ENCODE measurements at places on chromosomes 4 and X. TPM values are rescaled to one million over a fixed set of nuclear protein-coding genes. Genes with fewer than 3 reads are reported as not detected.

Gene ANK2
- total RNA-seq = 1.9 TPM

Gene PRPS2
- 64.6 TPM for total RNA-seq

Gene STK32B
- total RNA-seq = not detected

Gene SPATA18
- 0.10 TPM for total RNA-seq

Gene ABCG2
- total RNA-seq = 1.2 TPM

DNA sequence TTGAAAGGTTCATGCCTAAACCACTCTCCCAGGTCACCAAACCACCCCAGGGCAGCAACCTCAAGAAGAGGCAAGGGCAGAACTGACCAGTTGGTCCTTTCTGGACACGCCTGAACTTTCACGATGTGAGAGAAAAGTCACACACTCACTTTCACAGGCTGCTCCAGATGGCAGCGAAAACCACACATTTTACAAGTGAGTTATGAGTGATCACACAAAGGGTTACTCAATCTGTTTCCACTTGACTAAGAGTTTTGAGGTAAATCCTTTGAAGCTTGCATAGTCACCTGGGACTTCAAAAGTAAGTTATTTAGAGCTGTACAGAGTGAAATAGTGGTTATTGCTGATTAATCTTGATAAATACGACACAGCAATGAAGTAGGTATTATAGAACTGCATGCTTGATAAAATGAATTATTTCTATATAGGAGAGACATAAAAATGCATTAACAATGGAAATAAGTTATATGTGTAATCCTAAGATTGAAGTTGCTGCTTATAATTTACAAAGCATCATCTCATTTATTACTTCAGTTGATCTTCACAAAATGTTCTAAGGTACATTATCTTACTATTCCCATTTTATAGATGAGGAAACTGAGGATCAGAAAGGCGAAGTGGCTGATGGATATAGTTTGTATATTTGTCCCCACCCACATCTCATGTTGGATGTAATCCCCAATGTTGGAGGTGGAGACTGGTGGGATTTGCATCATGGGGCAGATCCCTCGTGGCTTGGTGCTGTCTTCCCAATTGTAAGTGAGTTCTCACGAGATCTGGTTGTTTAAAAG lies 103.0 kb upstream of the KLF3 start:
- H3K4me1 ChIP-seq = peaks cover 4% of the 10 kb centered on the region
- DNase-seq = no peak
- no peak overlapping the region for H3K4me3 ChIP-seq

- H3K36me3 ChIP-seq = peaks cover 9% of the 10 kb centered on the region
- DNase-seq = no peak
- no peak overlapping the region for H3K4me3 ChIP-seq
- no peak overlapping the region for H3K27ac ChIP-seq
These were observed 21.7 kb downstream of the DDIT4L start for GRCh38 chr4:100168521-100168920.

DNA sequence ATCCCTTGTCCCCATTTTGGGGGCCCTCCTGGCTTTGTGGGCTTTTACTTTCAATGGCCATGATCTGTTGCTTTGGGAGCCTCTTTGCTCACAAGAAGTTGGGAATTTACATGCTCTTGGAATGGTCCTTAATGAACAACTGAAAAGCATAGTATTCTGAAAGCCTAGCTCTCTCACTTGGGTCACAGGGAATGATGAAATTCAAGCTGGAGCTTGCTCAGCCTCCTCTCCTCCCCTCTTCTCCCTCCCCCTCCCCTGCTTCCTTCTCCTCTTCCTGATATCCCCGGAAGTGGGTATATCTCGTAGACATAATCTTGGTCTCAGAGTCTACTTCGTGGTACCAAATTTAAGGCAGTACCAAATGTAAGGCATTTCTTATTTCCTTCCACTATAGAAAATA lies 400.6 kb upstream of the NR3C2 start:
- DNase-seq = no peak
- no peaks in the 10 kb centered on the region for H3K36me3 ChIP-seq

DNA sequence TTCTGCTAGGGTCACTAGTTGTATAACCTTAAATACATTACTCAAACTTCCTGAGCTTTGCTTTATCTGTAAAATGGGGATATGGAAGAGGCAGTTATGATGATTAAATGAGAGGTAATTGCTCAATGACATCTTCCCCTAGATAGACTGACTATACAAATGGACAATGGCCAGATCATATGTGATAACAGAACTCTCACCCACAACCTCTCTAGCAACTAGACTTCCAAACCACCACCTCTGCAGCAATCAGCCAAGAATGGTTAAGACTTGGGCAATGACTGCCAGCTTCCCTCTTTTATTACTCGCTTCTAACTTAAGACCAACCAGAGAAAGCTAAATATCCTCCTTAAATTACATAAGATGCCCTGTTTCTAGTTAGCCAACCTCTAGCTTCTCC lies 2.9 kb upstream of the SEPSECS start:
- H3K4me3 ChIP-seq = no peak overlapping the region
- H3K27me3 ChIP-seq = no peaks in the 10 kb centered on the region
- peaks cover 48% of the 10 kb centered on the region for H3K36me3 ChIP-seq
- no peak overlapping the region for H3K27ac ChIP-seq
- H3K4me1 ChIP-seq = peaks cover 42% of the 10 kb centered on the region

DNA sequence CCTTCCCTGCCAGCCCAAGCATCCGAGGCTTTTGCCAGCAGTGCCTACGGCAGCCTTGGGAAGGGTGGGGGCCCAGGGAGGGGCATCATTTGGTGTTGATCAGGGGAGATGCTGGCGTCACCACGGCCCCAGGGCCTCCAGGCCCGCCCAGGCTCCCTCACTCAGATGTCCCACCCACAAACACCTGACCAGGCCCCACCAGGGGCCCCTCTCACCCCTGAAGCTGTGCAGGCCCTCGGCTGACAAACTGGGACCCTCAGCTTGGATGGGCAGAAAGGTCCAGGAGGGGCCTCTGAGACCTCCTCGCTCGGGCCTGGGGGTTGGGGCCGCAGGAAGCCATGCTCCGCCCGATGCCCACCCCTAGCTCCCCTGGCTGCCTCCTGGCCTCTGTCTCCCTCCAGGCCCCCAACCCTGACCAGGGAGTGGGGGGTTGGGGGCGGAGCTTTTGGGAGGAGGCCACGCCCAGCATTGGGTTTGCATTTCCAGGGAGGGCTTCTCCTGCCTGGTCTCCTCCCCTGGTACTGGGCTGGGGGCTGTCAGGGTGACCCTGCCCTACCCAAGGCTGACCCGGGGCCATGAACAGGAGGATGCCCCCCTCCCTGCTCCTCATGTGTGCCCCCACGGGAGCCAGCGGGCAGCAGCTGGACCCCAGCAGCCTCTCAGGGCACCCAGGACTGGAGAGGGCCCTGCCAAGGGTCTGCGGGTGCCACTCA lies 33.4 kb upstream of the SPON2 start:
- H3K4me3 ChIP-seq = no peak overlapping the region
- H3K27me3 ChIP-seq = no peaks in the 10 kb centered on the region
- H3K36me3 ChIP-seq = peaks cover 5% of the 10 kb centered on the region
- H3K4me1 ChIP-seq = peaks cover 39% of the 10 kb centered on the region
- no peak overlapping the region for H3K27ac ChIP-seq
- no peak for DNase-seq

DNA sequence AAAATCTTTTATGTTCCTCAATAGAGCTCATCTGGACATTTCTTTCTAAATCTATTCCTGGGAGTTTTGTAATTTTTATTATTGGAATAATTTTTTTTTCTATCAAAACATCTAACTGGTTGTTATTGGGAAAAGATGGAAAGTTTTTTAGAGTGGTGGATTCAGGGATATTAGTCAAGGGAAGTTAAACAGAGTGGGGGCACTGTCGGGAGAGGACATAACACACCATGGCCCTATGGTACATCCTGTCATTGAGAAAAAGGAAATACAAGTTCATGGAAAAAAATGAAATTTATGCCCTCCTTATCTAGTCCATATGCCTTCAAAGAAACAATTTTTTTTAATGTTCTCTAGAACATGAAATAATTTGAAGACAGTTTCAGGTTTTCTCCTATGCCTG lies 96.3 kb upstream of the TSPAN5 start:
- no peak overlapping the region for H3K27ac ChIP-seq
- H3K4me1 ChIP-seq = no peaks in the 10 kb centered on the region
- H3K36me3 ChIP-seq = no peaks in the 10 kb centered on the region

GRCh38 chrX:123339221-123339905 lies 155.3 kb downstream of the GRIA3 start:
- H3K4me3 ChIP-seq = no peak overlapping the region
- no peaks in the 10 kb centered on the region for H3K4me1 ChIP-seq
- no peaks in the 10 kb centered on the region for H3K36me3 ChIP-seq

- no peaks in the 10 kb centered on the region for H3K4me1 ChIP-seq
- H3K36me3 ChIP-seq = no peaks in the 10 kb centered on the region
- H3K4me3 ChIP-seq = no peak overlapping the region
- H3K27ac ChIP-seq = no peak overlapping the region
These were observed 1626.0 kb upstream of the TENM3 start for GRCh38 chr4:180617196-180617595.

DNA sequence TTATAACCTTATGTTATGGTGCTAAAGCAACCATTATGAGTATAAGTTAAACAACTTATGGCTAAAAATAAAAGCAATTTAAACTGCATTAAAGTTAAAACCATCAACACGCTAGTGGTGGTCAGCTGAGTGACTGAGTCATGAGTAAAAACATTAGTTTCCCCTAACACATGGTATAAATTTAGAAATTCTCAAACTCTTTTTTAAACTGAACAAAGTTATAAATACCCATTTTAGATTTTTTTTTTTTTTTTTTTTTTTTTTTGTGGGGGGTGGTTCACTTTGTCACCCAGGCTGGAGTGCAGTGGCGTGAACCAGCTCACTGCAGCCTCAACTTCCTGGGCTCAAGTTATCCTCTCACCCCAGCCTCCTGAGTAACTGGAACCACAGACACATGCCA lies 5.4 kb upstream of the BBS7 start:
- H3K27ac ChIP-seq = no peak overlapping the region
- H3K4me1 ChIP-seq = peaks cover 5% of the 10 kb centered on the region
- no peaks in the 10 kb centered on the region for H3K36me3 ChIP-seq
- peaks cover 35% of the 10 kb centered on the region for H3K27me3 ChIP-seq
- H3K4me3 ChIP-seq = no peak overlapping the region

DNA sequence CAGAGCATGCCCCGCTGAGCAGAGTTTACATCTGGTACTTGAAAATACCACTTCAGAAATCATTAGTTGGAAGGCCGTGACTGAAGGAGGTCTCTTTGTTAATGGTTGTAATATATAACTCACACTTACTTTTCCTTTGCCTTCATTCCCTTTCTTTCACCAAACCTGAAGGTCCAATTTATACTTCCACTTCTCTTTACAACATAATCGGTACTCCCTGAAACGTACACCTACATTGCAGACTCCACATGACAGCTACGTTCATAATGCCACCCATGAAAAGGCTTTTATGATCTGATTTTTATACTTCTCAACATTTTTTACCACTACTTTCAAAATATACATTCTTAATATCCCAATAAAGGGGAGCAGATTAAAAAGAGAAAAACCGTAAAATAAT lies 298.7 kb downstream of the C4orf33 start:
- H3K27ac ChIP-seq = no peak overlapping the region
- H3K36me3 ChIP-seq = no peaks in the 10 kb centered on the region
- no peak overlapping the region for H3K4me3 ChIP-seq
- DNase-seq = no peak

- no peaks in the 10 kb centered on the region for H3K27me3 ChIP-seq
- H3K36me3 ChIP-seq = no peaks in the 10 kb centered on the region
- no peak overlapping the region for H3K4me3 ChIP-seq
- no peak overlapping the region for H3K27ac ChIP-seq
- DNase-seq = no peak
These were observed 535.2 kb upstream of the FAT1 start for GRCh38 chr4:187258651-187259401.

GRCh38 chrX:139448996-139449395 lies 81.5 kb upstream of the F9 start:
- no peak overlapping the region for H3K4me3 ChIP-seq
- DNase-seq = no peak
- no peak overlapping the region for H3K27ac ChIP-seq
- H3K27me3 ChIP-seq = no peaks in the 10 kb centered on the region
- no peaks in the 10 kb centered on the region for H3K4me1 ChIP-seq

GRCh38 chr4:167028976-167029375 lies 205.3 kb downstream of the SPOCK3 start:
- H3K36me3 ChIP-seq = no peaks in the 10 kb centered on the region
- no peaks in the 10 kb centered on the region for H3K4me1 ChIP-seq
- H3K4me3 ChIP-seq = no peak overlapping the region
- H3K27ac ChIP-seq = no peak overlapping the region

DNA sequence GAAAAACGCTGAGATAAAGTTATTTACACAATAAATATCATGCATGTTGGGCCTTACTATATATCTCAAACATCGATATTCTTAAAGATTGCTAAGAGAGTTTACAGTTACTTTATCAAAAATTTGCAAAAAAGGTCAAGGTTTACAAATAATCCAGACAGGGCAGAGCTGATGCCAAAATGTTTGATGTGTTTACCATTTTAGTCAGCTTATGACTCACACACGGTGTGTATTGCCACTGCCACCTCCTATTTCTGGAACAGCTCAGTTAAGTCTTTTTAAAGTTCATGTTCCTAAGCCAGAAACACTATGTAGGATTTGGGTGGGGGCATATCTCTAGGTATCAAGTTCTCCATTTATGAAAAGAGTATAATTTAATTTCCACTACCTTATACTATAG lies 580.6 kb downstream of the INPP4B start:
- no peak for DNase-seq
- no peaks in the 10 kb centered on the region for H3K27me3 ChIP-seq
- peaks cover 50% of the 10 kb centered on the region for H3K36me3 ChIP-seq
- H3K27ac ChIP-seq = peak overlapping the region; percentile 36

GRCh38 chr4:99654361-99654761 lies 3.3 kb downstream of the C4orf54 start:
- no peaks in the 10 kb centered on the region for H3K4me1 ChIP-seq
- peaks cover 6% of the 10 kb centered on the region for H3K27me3 ChIP-seq
- H3K36me3 ChIP-seq = no peaks in the 10 kb centered on the region
- no peak overlapping the region for H3K4me3 ChIP-seq
- no peak overlapping the region for H3K27ac ChIP-seq

DNA sequence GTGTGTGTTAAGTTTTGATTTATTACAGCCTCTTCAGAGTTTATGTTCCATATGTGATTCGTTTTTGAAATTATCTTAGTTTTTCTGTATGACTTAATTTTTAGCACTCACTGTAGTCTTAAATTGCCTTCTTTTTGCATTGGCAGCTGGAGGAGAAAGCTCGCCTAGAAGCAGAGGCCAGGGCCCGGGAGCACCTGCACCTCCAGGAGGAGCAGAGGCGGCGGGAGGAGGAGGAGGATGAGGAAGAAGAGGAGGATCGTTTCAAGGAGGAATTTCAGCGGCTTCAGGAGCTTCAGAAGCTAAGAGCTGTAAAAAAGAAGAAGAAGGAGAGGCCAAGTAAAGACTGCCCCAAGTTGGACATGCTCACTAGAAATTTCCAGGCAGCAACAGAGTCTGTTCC lies 56.6 kb downstream of the TNIP2 start:
- no peaks in the 10 kb centered on the region for H3K27me3 ChIP-seq
- no peaks in the 10 kb centered on the region for H3K4me1 ChIP-seq
- no peak overlapping the region for H3K27ac ChIP-seq
- DNase-seq = no peak
- no peak overlapping the region for H3K4me3 ChIP-seq

- H3K36me3 ChIP-seq = no peaks in the 10 kb centered on the region
- no peak overlapping the region for H3K4me3 ChIP-seq
- peaks cover 16% of the 10 kb centered on the region for H3K4me1 ChIP-seq
These were observed 745 bp upstream of the IQSEC2 start for GRCh38 chrX:53281963-53282695.

- no peak for DNase-seq
- H3K4me1 ChIP-seq = no peaks in the 10 kb centered on the region
- H3K36me3 ChIP-seq = no peaks in the 10 kb centered on the region
- no peak overlapping the region for H3K27ac ChIP-seq
- no peak overlapping the region for H3K4me3 ChIP-seq
These were observed 121.4 kb upstream of the ANKRD50 start for GRCh38 chr4:124833831-124834505.

GRCh38 chr4:53450773-53451172 lies 73.3 kb downstream of the FIP1L1 start:
- no peaks in the 10 kb centered on the region for H3K27me3 ChIP-seq
- H3K4me1 ChIP-seq = peaks cover 7% of the 10 kb centered on the region
- no peak overlapping the region for H3K4me3 ChIP-seq
- H3K27ac ChIP-seq = no peak overlapping the region
- DNase-seq = no peak

All from activated CD4-positive, alpha-beta memory T cell treated with anti-CD3 and anti-CD28 coated beads, Interleukin-2, amount 10 ng/mL, durations not matched to agents 7 days and 5 days (primary cell).